ENCODE measurements at places on chromosomes 12 and 14.

- no peak for DNase-seq
Measured at GRCh38 chr12:47302111-47302671, 222.4 kb upstream of the AMIGO2 start.

GRCh38 chr14:53962953-53963319 is 6.3 kb upstream of the BMP4 start:
- no peak for DNase-seq

DNA sequence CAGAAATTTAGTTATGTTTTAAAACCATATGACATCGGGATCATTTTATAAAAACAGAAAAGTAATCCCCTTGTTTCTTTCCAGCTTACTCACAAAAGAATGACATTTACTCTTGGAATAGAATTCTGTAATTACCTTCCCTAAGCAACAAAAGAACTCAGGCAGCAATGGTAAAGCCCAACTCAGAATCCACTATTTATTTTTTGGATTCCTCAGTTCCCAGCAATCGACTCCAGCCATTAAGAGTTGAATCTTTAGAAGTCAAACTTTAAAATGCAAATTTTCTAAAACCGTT is 65.9 kb downstream of the FOXN3 start:
- DNase-seq = no peak

DNA sequence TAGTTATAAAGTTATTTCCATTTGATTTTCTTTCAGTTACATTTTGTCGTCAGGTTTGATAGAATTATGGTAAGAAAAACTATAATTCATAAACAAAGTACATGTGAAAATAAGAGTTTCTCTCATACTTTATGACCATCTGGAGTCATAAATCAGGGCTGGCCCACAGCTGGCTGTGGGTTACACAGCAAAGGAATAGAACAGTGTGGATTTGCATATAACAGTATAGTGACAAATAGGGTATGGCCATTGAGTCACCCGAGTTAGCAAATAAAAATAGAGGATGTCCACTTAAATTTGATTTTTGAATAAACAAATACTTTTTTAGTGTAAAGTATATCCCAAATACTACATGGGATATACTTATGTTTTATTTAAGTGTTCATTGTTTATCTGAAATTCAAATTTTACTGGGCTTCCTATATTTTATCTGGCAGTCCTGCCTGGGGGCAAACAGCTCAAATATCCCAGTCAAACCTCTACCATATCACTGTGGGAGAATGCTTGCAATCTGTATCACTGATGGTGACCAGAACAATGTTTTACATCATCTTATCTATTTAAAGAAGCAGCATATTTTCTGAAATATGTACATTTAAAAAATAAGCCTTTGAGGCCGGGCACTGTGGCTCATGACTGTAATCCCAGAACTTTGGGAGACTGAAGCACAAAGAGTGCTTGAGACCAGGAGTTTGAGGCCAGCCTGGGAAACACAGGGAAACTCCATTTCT is 65.5 kb downstream of the KSR2 start:
- no peak for DNase-seq

DNA sequence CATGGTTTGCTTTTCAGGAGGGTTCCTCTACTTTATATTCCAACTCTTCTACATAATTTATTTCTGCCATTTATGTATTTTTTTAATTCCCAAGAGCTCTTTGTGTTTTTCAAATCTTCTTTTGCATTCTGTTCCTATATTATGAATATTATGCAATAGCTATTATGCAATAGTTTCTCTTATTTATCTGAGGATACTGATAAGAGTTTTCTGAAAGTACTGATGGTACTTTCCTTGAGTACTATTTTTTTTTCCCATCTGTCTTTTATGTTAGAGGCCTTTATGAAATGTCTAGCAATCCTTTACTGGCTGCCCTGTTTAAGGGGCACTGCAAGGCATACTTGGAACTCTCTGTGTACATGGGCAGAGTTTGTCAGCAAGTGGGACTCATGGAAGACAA is 93.4 kb downstream of the SLC41A2 start:
- DNase-seq = no peak

DNA sequence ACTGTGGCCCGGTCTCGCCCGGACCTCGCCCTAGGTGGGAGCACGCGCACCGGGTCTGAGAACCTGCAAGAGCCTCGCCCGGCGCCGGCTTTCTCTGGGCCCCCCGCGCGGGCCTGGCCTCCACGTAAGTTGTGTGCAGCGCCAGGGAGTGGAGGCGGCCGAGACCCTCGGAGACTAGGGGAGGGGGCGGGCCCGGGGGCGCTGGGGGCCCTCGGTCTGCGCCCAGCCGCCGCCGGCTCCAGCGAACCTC is 183 bp upstream of the PRMT8 start:
- DNase-seq = no peak

- DNase-seq = no peak
Measured at GRCh38 chr12:90916516-90916915, 38.5 kb downstream of the CCER1 start.

- no peak for DNase-seq
Measured at GRCh38 chr12:95185854-95186253, 31.4 kb downstream of the FGD6 start.

DNA sequence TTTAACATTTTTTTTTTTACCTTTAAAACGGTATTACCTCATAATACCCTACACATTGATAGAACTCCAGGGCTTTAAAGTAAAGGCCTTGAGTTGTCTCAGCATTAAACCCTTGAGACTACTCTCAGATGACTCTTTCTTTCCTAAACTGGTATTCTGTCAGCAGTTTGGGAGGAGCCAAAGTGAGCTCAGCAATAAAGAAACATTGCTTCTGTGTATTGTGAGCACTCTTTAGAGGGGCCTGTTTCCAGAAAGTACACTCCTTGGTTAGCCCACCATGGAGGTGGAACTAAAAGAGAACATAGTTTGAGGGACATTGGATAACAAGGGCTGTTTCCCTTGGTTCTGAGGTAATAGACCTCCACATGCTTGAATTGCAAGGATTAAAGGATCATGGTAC is 20.4 kb downstream of the MAP3K12 start:
- DNase-seq = no peak

GRCh38 chr12:52615912-52616311 is 2.4 kb downstream of the KRT73 start:
- DNase-seq = no peak

DNA sequence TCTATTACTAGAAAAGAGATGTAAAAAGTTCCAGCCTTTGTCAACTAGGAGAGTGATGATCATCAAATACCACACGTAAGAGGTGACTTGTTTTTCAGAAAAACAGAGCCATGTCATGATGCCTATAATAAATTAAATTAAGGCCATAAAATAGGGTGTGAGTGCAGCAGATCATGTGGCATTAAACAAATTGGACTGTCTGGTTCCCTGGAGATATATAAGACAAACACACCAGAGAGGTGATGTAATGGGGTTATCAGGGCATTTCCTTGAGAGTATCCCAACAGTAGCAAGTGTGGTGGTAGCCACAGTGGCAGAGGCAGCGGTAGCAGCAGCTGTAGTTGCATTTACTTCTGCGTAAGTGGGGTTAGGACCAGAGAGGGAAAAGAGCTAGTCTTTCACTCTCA is 14.6 kb upstream of the GALNT6 start:
- DNase-seq = no peak

DNA sequence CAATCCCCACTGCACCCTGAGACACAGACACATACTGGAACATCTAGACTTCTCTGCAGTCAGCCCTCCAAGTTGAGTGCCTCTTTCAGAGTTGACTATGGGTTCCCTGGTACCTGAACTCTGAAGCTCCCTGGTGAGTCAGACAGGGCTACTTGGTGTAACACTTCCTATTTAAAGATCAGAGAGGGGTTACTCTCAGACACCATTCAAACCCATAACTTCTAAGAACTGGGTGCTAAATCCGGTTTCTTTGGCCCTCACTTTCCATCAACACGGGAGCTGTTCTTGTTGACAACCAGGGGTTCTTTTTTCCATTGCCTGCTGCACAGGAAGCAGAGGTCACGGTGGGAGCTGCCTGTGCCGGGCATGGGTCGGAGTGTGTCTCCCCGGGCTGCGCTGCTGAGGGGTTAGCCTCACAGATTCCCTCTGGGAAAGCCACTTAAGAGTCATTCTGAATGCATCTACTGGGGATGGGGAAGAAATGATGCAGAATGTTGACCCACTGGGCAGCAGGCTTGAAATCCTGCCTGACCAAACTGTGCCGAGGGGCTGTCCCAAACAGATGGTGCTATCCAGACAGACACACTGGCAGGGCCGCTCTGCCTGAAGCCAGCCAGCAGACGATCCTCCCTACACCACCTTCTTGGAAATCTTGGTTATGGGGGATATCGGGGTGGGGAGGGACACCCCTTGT is 74.1 kb downstream of the PITPNM2 start:
- peak; percentile 42 for DNase-seq

GRCh38 chr12:57568838-57569237 is 19.0 kb downstream of the KIF5A start:
- DNase-seq = no peak

DNA sequence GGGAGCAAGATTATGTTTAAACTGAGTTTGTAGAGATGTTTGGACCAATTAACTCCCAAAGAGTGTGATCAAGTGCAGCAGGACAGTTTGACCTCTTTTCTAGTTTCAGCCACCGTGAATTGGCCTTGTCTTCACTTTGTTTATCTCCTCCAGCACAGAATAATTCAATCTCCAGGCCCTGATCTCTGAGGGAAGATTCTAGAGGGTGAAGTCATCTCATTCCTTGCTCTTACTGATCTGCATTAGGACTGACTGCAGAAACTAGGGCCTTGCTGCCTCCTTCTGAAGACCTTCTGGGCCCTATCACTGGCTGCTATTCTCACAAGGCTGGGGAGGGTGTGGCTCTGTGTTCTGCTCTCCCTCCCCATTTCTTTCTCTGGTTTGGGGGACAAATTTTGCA is 29.4 kb downstream of the C12orf75 start:
- no peak for DNase-seq

DNA sequence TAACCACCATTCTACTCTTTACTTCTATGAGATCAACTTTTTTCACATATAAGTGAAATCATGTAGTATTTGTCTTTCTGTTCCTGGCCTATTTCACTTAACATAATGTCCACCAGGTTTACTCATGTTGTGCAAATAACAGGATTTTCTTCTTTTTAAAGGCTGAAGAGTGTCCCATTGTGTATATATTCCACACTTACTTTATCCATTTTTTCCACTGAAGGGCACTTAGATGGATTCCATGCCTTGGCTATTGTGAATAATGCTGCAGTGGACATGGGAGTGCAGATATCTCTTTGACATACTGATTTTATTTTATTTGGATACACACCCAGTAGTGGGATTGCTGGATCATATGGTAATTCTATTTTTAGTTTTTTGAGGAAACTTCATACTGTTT is 181.1 kb upstream of the HMGA2 start:
- no peak for DNase-seq

GRCh38 chr12:112777387-112778310 is 13.9 kb upstream of the RPH3A start:
- no peak for DNase-seq

DNA sequence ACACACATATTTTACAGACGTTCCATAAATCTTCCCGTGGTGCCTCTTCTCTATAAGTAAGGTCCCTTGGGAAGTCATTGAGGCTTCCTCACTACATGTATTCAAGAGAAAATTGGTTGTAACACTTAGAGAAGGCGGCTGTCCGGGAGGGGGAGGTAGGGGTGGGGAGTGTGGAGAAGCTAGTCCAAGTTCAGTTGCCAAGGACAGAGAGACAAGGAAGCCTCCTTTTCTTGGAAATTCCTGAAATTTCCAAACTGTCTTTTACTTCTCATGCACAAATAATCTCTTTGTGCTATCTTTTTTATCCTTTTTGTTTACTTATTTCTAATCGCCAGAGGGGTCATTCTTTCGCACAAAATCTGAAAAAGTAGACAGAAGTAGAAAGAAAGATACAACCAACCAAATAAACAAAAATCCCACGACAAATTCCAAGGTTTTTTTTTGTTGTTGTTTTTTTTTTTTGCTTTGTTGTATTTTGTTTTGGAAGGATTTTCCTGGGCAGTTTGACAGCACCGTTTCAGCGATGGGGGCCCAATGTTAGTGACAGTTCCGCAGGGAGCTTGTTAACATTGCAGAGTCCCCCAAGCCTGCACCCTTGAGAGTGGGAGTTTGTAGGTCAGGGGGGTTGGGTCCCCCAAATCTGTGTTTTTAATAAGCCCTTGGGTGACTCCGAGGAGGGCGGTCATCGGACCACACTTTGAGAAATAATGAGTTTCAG is 45.2 kb downstream of the MAP1LC3B2 start:
- DNase-seq = no peak

- no peak for DNase-seq
Measured at GRCh38 chr12:16467272-16467671, 119.8 kb downstream of the MGST1 start.

- DNase-seq = no peak
Measured at GRCh38 chr14:101836135-101836534, 74.6 kb downstream of the PPP2R5C start.

DNA sequence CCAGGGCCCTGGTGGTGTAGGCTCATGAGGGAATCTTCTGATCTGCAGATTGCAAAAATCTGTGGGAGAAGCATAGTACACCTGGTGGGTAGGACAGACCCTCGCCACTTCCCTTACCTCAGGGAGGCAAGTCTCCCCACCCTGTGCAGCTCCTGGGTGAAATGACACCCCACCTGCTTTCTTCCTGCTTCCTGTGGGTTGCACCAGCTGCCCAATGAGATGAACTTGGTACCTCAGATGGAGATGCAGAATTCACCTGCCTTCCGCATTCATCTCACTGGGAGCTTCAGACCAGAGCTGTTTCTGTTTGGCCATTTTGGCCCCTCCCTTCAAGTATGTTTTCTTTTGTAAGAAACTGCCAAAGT is 4.7 kb downstream of the CLEC2D start:
- no peak for DNase-seq

DNA sequence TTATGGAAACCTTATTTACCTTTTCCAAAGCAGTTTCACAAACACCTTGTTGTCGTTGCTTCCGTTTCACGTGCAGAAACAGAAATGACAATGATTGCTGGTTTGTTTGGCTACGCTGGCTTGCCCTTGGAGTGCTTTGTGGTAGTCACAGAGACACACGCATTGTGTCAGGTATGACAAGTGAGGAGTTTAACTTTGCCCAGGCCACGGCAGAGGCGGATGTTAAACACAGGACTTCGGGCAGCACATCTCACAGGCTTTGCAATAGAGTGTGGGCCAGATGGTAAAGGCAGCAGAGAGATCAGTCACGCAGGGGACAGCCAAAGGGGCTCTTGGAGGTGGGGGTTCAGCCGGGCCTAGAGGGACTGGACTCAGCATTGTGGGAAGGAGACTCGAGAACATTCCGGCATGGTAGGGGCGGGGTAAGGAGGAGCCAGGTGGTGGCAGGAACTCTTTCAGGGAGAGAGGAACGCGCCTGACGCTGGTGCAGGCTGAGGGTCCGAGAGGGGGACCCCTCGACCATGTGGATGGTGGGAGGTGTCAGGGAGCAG is 59.8 kb upstream of the KCNA1 start:
- DNase-seq = no peak

- no peak for DNase-seq
Measured at GRCh38 chr14:62179367-62180018, 417.3 kb downstream of the SNAPC1 start.
